Fibroblast of skin of left quadriceps (primary cell): ENCODE measurements at places on chromosomes 5 and 9.

GRCh38 chr5:36820900-36821299 is 55.7 kb upstream of the NIPBL start:
- no peak for DNase-seq

- DNase-seq: no peak
Measured at GRCh38 chr9:97943308-97943855, 5.4 kb upstream of the HEMGN start.

DNA sequence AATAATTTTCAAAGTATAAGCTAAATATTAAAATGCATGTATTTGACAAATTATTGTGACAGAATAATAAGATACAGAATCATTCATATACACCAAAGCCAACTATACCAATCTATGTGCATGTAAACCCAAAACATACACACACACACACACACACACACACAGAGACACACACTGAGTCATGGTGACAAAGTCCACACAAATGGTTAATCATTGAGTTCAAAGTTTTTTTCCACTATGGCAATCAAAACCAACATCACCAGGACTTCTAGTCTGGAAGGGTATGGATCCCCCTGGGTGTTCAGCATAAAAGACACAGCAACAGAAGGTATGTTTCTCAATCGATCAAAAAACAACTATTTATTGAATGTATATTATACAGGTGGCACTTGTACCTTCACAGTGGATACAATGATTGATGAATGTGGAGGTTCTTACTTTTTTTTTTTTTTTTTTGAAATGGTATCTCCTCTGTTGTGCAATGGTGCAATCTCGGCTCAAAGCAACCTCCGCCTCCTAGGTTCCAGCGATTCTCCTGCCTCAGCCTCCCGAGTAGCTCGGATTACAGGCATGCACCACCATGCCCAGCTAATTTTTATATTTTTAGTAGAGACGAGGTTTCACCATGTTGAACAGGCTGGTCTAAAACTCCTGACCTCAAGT is 137.0 kb downstream of the PDE4D start:
- DNase-seq: no peak

- DNase-seq: peak; percentile 44
Measured at GRCh38 chr5:109410389-109411148, 795 bp upstream of the PJA2 start.

GRCh38 chr5:83353231-83353630 is 118.3 kb upstream of the VCAN start:
- no peak for DNase-seq

DNA sequence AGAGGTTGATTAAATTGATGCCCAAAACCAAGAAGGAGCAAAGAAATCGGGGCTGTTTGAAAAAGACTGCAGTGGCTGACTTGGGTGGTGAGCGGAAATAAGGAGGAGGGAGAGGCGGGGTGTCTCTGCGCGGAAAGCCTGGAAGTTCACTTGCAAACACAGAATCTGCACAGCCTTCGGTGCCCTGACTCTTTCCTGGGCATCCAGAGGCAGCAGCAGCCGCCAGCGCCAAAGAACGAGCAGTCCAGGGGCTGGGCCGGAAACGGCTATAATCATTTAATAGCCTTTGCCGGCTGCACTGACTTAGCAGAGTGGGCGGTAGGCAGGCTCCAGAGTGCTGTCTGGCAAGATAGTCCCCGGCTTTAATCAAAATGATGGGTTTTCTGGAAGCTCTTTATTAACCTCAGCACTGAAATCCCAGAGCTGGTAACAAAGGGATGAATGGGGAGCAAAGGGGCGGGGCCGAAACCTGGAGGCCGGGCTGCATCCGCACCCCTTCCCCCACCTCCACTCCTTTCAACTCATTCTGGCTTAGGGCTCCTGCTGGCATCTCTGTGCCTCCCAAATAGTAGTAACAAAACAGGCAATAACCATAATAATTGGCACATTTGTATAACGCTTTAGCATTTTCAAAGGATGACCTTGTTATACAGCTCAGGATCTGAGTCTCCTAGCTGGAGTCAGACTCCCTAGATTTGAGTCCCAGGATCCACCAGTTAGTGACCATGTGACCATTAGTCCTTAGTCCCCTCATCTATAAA is 35.7 kb downstream of the PCDHAC2 start:
- no peak for DNase-seq

- no peak for DNase-seq
Measured at GRCh38 chr5:76692651-76693050, 23.3 kb upstream of the F2R start.

- DNase-seq: no peak
Measured at GRCh38 chr5:90182726-90183125, 226.8 kb downstream of the CETN3 start.

GRCh38 chr5:132371603-132371994 is 2.1 kb downstream of the SLC22A5 start:
- DNase-seq: no peak

GRCh38 chr9:129557192-129558036 is 63.5 kb downstream of the C9orf50 start:
- DNase-seq: peak; percentile 68

DNA sequence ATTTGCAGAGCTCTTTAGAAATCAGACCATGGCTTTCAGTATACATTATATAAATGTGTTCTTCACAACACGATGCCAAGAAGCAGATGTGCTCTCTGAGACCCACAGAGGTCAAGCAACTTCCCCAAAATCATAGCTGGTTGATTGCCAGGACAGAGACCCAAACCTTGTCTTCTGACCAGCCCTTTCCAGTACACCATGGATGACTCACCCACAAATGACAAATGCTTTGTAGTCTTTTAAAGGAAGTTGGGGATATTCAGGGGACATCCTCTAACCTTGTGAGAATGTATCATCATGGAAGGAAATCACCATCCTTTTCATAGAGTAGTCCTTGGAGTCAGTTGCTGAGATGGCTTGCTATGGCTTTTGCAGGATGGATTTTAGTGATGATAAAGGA is 30.1 kb downstream of the ZNF462 start:
- no peak for DNase-seq

GRCh38 chr5:122639033-122639432 is 135.8 kb upstream of the SNX2 start:
- DNase-seq: no peak

DNA sequence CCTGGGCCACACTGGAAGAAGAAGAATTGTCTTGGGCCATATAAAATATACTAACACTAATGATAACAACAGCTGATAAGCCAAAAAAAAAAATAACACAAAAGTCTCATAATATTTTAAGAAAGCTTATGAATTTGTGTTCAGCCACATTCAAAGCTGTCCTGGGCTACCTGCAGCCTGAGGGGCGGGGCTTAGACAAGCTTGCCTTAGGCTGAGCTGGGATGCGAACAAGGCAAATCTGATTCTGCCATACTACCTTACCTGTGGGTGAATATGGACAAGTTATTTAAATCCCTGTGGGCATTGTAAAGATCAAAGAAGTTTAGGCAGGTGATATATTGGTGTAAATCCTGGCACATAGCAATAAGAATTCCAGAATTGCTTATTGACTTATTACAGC is 212.3 kb upstream of the ATP10B start:
- no peak for DNase-seq

- no peak for DNase-seq
Measured at GRCh38 chr5:158951436-158952247, 148.1 kb downstream of the EBF1 start.

DNA sequence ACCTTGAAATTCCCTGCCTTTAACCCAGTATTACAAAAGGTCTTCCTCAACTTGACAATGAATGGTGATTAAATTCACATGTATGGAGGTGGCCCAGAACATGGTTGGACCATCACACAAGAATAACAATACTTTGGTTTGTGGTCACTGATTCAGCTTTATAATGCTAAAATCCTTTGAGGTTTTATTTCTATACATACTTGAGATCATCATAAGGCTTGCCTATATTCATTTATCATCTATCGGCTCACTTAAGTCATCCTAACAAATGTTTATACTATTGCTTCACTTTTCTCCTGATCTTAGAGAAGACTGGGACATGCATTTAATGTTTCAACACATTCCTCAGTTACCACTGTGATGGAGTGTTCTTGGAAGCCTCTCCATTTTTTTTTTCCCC is 191.3 kb downstream of the DMAC1 start:
- DNase-seq: peak; percentile 45

GRCh38 chr9:27888661-27889295 is 315.5 kb upstream of the C9orf72 start:
- DNase-seq: no peak

- no peak for DNase-seq
Measured at GRCh38 chr5:10642367-10642766, 78.5 kb downstream of the ANKRD33B start.

GRCh38 chr5:90446961-90447360 is 27.6 kb downstream of the MBLAC2 start:
- DNase-seq: peak; percentile 28

DNA sequence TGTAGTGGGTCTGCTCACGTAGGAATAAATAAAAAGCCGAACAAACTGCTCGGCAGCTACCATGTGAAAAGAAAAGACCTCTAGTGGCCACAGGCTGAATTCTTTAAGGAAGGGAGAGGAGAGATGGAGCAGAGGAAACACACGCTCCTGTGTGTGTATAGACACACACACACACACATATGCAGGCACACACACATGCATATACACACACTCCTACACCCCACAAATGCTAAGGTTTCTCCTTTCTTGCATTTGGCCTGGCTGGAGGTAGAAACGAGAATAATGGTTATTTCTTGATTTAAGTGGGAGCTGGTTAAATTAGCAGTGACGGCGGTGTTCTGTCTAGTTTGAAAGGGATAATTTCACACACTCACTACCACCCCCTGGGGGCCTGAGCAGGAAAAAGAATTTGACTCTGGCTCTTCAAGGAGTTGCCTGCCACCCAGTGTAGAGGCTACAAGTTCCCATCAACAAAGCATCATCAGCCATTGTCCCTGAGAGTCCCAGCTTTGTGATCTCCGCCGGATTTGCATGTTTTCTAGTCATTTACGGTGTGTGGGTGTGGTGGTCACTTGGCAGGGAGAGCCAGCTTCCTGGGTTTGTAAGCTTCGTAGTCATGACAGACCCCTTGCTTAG is at the start of gene INSYN2B:
Gene INSYN2B (minus strand): TSS at position 78 of the 636 bp plus-strand sequence. CDS start 96,597 bp downstream, outside the sequence.
- DNase-seq: peak; percentile 78

DNA sequence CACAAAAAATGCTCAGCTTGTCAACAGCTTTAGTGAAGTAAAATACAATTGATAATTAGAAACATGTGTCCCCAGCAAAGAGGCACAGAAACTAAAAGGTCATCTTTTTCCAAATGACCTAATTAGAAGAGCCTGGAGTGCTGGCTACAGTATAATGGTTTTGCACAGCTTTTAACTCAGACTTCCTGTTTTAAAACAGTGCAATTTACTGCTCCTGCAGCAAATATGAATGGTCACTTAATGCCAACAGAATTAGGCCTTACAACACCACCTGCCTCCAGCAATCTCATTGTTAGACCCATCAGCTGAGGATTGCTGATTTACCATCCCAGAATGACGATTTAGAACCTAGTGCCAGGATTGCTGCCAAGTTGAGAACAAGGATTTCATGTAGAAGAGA is 239.3 kb downstream of the CETN3 start:
- DNase-seq: no peak

DNA sequence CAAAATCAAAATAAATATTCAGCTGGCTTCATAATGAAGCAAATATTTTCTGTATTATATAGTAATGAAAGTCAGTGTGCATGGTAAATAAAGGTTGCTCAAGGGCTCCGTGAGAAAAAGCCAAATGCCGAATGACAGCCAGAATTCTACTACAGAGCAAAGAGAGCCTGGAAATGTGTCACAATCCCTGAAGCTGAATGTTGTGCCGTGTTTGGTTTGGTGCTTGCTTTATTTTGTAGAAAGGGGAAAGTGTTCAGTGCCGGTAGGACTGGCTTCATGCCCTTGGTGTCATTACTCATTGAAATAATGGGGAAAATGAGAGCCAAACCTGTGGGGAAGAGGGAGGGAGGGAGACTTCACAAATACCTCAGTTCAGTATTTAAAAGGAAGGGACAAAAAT is 26.8 kb upstream of the ADAMTSL1 start:
- no peak for DNase-seq

DNA sequence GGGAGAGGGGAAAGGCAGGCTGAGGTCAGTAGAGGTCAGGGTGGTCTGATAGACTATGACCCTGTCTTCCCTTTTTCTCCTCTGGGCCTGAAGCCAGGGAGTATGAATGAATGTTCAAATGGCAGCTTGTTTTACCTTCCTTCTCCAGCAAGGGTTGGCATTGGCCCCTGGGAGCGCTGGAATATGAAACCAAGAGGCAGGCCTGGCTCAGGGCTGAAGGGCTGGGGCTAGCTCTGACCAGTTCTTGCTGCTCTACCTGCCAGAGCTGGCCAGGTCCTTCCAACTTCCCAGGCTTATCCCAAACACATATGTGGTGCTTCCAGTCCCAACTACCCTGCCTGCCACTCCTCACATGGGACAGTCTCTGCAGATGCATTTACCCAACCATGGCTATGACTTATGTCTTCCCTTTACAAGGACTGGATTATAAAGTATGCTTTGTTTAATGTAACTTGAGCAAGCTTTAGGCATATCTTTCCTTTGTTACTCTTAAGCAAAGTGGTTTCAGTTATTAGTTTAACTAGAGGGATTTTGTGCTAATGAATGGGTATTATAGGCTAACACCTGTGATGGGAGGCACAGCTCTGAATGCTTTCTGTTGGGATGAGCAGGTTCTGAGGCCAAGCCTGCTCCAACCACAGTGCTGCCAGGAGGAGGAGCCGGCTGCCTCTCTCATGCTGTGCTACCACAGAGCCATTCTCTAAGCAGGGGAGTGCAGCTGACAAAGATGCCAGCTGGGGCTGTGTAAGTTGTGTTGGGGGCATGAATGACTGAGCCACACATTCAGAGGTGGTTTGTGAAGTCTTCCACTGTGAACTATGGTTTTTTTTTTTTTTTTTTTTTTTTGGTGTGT is 6.1 kb downstream of the CCNI2 start:
- DNase-seq: no peak

GRCh38 chr5:172872997-172873491 is 39.0 kb downstream of the ERGIC1 start:
- peak; percentile 23 for DNase-seq

- DNase-seq: no peak
Measured at GRCh38 chr5:140260089-140260656, 42.7 kb downstream of the PFDN1 start.

DNA sequence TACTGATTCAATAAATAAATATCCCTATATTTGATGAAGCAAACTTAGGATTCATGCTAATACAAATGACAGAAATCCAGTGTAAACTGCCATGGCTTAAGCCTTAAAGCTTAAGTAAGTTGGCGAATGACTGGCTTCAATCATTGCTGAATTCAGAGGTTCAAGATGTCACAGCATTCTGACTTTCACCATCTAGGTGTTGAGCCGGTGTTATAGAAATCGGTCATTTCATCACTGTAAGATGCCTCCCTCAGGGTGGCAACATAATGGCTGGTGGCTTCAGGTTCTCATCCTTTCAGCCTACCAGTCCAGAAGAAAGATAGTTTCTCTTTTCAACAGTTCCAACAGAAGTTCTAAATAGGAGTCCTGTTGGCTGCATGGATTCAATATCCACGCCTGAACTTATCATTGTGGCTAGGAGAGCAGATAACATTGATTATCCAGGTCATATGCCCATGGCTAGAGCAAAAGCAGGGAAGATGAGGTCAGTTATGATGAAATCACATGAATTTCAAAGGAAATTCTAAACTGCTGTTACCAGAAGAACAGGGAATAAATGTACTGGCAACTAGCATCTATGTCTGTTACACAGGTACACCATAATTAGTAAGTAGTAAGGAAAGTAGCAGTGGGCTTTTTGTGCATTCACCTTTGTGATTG is 364.3 kb downstream of the ARRDC3 start:
- no peak for DNase-seq

GRCh38 chr9:75974016-75974766 is 83.7 kb downstream of the PCSK5 start:
- DNase-seq: no peak
